Stimulated activated CD4-positive, alpha-beta T cell treated with anti-CD3 and anti-CD28 coated beads, Interleukin-12 subunit alpha, Interleukin-12 subunit beta, amount 100 ng/mL, for 48 hours (primary cell): ENCODE measurements at places on chromosomes 4 and X.

- DNase-seq: no peak
These were observed 63.0 kb downstream of the KIAA0232 start for GRCh38 chr4:6845574-6845973.

DNA sequence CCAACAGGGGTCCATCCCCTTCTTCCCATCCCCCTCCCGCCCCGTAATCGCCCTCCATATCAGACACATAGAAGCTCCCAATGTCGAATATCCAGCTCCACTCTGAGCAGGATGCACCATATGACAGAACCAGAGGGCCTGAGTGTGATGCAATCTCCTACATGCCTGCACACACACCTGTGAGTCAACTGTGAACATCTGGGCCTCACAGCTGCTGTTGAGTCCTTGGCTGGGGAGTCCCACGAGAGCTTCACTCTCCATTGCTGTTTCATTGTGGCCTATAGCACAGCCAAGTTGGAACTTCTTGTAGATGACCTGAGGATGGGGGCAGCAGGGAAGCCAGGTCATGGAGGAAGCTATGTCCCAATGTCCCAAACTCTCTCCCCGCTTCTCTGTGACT is 8.2 kb downstream of the SLC38A5 start:
- no peak for DNase-seq

- no peak for DNase-seq
These were observed 210.8 kb upstream of the IRS4 start for GRCh38 chrX:108947205-108947604.

GRCh38 chr4:135515295-135515694 is 1313.7 kb upstream of the PABPC4L start:
- no peak for DNase-seq

DNA sequence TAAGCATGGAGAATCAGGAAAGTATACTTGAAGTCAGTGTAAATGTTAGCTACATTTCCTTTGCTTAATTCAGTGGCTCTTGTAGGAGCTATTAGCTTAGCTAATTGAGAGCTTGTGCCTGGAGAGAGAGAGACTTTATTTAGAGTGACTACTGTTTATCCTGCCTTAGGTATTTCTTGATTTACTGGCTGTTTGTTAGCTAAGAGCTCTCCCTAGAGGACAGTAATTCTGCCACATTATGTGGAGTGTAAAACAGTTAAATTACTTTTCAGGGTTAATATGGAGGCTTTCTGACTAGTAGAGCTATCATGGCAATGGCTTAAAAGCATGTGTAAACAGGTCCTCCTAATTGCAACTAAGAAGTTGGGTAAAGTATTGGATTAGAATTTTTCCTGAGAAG is 306.5 kb upstream of the TECRL start:
- DNase-seq: no peak

DNA sequence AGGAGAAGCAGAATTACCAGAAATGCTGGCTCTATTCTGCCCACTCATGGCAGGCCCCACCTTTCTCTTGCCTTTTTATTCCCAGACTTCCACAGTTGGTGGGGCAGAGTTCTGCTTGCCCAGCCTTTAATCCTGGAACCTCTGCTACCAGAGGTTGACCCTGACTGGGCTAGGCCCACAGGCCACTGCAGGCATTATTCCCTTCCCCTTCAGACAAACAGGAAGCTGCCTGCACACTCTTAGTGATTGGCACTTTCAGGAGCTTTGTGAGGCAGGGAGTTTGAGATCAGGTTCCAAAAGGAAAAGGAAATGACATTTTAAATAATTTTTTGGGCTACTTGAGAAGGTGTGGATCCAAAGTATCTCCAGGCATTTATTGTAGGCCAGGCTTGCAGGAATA is 18.8 kb downstream of the MSN start:
- no peak for DNase-seq

DNA sequence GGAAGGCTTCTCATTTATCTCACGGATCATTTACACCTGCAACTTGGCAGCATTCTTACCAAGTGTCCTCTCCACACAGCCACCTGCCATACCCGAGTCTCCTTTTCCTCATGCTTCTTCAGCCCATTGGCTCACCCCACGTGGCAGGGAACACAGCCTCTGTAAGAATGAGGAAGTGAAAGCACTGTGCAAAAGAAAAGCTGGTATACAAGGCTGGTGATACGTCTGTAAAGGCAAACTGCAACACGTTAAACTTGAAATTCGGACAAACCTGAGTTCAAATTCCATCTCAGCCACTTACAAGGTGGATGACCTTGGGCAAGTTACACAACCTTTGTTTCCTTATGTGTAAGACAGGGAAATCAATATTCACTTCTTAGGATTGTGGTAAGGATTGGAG is 164.0 kb upstream of the RASGEF1B start:
- DNase-seq: no peak

DNA sequence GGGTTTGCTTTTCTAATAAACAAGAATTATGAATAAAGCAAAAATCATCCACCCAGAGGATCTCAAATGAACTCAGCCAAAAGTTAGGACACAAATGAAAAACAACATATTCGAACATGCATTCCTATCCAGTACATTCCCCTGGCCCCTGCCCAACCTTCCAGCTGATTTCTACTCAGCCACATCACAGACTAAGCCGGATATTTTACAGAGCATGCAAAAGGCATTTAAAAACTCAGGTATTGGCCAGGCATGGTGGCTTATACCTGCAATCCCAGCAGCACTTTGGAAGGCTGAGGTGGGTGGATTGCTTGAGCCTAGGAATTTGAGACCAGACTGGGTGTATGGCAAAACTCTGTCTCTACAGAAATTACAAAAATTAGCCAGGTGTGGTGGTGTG is 54.6 kb downstream of the RELL1 start:
- no peak for DNase-seq

DNA sequence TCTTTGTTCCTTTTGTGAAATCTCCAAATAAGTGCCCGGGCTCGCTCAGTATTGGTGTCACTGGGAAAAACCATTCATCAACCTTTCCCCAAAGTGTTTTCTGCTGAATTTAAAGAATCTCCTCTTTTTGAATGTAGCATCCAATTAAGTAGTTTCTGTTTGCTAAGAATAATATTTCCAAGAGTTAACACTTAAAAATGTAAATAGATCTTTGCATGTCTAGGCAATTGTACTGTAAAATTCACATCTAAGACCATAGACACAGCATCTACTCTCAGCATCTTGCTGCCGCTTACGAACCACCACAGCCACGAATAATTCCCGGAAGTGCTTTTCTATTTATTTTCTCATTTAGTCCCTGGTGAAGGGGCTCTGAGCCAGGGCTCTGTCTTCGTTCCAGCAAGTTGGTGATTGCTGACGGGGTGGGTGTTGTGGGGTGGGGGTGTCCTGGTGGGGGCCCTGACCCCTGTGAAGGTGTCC is 1.4 kb downstream of the NSG1 start:
- DNase-seq: no peak

DNA sequence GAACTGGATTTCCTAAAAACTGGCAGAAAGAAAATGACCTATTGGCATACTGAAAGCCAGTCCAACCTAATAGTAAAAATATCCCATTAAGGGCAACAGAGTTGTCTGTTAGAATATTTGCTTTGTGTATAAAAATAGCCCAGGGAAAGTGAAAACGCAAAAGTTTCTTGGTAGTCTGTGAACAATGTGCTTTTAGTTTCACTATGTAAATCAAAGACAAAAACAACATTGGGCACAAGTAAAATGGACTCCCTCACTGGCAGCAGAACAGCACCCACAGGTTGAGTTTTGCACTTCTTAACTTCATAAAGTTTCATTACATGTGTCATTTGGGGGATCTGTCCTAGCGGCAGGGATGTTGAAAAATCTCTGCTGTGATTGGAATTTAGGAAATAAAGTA is 4.3 kb upstream of the FGG start:
- no peak for DNase-seq

DNA sequence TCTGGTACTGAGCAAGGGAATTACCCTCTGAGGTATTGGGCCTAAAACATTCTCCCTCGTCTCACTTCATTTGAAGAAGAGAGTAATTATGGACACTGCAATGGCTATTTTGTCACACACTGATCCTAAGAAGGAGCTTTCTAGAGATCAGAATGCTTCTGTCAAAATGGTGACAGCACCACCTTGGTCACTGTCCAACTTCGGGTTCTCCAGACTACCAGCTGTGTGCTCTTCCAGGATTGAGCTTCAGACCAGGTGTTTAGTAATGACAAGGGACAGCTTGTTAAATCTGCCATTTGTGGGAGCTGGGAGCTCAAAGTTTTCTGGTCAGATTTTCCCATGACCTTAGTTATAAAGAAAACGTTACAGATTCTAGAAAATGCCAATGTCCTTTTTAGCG is 105.4 kb downstream of the POLA1 start:
- no peak for DNase-seq

DNA sequence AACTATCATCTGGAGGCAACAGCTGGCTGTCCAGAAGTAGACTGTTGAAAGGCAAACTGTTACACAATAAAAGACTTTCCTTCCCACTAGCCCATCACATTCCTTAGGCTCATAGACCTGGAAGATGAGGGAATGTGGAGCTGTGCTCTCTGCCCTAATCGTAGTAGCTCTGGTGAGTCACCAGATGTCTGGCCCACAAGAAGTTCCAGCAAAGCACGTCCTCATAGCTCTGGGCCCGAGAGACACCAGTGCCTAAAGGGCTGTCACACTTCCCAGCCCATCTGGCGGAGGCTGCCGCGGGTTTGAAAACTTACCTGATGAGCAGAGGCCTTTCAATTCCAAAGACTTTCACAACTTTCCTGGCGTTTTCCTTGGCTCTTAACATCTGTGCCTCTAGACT is 81.7 kb upstream of the STOX2 start:
- no peak for DNase-seq

DNA sequence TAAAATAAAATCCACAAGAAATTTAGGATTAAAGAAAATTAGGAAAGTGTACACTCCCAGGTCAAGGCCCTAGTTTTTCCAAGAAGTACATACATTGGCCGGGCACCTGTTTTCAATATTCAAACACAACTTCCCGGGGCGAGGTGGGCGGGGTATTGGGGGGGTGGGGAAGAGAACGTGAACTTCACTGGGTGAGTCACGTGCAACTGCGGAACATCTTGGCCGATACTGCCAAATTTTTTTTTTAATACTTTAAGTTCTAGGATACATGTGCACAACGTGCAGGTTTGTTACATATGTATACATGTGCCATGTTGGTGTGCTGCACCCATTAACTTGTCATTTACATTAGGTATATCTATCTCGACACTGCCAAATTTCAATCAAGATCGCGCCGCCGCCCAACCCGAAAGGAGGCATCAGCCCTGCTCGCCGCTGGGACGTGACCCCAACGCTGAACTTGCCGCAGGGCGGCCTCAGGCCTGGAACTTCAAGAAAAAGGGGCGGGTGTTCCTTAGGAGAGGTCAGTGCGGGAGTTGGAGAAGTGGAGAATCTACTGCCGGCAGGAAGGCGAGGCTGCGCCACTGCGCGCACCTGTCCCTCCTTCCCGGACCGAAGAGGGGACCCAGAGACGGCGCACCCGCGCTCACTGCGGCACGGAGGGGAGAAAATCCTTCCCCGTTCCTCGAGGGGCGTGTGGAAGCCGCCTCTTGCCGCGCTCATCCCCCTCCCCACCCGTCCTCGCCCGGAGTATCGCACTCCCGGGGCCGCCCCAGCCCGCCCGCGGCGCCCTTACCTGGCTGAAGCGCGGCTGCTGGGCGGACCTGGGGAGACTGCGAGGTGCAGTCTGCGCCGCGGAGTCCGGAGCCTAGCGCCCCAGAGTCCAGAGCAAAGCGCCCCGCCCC is at the start of gene TEC:
TSS of gene TEC (minus strand) at position 883 of the 905 bp plus-strand sequence. CDS start 41,224 bp downstream, outside the sequence.
- peak; percentile 8 for DNase-seq
